ENCODE measurements at places on chromosomes 13 and 19.
A peak's percentile ranks its signal among the peaks of the same experiment; 100 is the strongest.

DNA sequence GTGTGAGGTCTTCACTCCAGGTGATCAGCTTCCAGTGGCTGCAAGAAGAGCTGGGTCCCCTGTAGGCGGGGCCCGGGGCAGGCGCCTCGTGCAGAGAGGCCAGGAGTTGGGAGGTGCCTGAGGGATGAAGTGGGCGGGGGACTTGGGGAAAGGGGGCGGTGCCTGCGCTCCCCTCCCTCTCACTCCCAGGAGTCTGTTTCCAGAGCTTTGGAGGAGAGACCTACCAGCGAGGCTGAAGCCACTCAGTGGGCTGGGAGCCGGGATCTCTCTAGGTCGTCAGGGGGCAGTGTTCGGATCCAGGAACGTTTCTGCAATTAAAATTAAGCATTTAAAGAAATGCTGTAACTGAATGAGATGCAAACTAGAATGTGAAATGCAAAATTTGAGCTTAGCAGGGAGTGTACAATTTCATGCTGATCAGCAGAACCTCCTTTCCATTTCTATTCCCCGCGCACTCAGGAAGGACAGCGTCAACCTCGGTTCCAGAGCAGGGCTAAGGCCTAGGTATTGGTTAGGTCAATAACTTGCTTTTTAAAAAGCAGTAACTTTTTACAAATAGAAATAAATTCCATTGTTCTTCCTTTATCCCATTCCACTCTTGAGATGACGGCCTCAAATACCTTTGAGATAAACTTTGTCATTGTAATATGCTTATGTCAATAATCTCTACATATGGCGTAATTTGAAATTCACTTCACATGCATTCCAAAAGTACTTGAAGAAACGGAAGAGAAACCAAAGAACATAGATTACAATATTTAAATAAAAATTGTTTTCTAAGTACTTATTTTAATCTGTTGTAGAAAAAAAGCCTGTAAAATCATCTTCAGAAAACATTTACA lies 11.6 kb downstream of the ZNF160 start:
- H3K27ac ChIP-seq, result no peak overlapping the region
- H3K27me3 ChIP-seq, result no peaks in the 10 kb centered on the region
- DNase-seq, result no peak

GRCh38 chr19:14871619-14872230 lies 14.2 kb downstream of the OR7A17 start:
- DNase-seq, result no peak
- H3K27ac ChIP-seq, result no peak overlapping the region
- H3K27me3 ChIP-seq, result peaks cover 10% of the 10 kb centered on the region
- H3K36me3 ChIP-seq, result no peaks in the 10 kb centered on the region

GRCh38 chr19:33264881-33265445 lies 37.4 kb downstream of the CEBPA start:
- H3K4me3 ChIP-seq, result no peak overlapping the region
- peaks cover 9% of the 10 kb centered on the region for H3K4me1 ChIP-seq
- H3K27ac ChIP-seq, result no peak overlapping the region
- H3K27me3 ChIP-seq, result no peaks in the 10 kb centered on the region
- DNase-seq, result no peak

- H3K4me1 ChIP-seq, result peaks cover 66% of the 10 kb centered on the region
- no peaks in the 10 kb centered on the region for H3K27me3 ChIP-seq
- H3K36me3 ChIP-seq, result no peaks in the 10 kb centered on the region
- no peak overlapping the region for H3K4me3 ChIP-seq
- H3K27ac ChIP-seq, result peak overlapping the region; percentile 56
- peak; percentile 70 for DNase-seq
Observed at GRCh38 chr19:8392017-8392591, 1.9 kb downstream of the RAB11B start.

DNA sequence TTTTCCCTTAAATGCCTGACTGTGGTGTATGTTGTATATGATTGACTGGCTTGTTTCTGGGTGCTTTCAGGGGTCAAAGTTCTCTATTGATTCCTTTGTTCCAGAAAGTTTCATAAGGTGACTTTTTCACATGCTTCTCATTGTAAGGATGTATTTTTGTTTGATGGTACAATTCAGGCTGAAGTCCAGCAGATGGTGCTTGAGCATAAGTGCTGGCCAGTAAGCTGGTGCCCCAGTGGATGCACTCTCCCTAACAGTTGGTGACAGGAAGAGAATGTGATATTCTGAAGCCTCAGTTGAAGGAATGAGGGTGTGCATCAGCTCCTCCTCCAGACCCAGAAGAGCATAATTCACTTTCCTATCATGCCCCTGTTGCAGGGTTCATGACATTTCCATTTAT lies 1941.6 kb upstream of the PRR20A start:
- no peaks in the 10 kb centered on the region for H3K4me1 ChIP-seq
- H3K36me3 ChIP-seq, result no peaks in the 10 kb centered on the region
- H3K27me3 ChIP-seq, result no peaks in the 10 kb centered on the region
- DNase-seq, result no peak

- peaks cover 97% of the 10 kb centered on the region for H3K27me3 ChIP-seq
- no peak for DNase-seq
- H3K36me3 ChIP-seq, result no peaks in the 10 kb centered on the region
- H3K4me1 ChIP-seq, result peaks cover 18% of the 10 kb centered on the region
Observed at GRCh38 chr13:99982036-99982730, 599 bp downstream of the ZIC2 start.

DNA sequence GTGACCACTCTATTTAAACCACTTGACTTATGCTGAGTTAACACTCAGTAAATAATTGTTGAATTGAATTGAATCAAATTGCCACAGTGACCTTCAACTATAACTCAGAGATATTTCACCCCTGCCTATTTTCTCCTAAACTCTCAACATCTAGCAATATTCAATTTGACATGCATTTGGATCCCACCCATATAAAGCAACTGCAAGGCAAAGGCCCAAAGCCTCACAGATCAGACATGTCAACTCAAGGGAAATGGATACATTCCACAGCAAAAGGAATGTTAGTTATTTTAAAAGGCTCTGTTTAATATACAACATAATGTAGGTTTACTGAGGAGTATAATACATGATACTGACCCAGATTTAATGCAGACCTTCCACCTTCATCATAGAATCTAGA lies 107.4 kb downstream of the KCTD12 start:
- H3K27ac ChIP-seq, result no peak overlapping the region
- H3K4me3 ChIP-seq, result no peak overlapping the region
- DNase-seq, result no peak
- H3K36me3 ChIP-seq, result no peaks in the 10 kb centered on the region
- no peaks in the 10 kb centered on the region for H3K4me1 ChIP-seq
- H3K27me3 ChIP-seq, result no peaks in the 10 kb centered on the region

- H3K27me3 ChIP-seq, result no peaks in the 10 kb centered on the region
- H3K36me3 ChIP-seq, result no peaks in the 10 kb centered on the region
- H3K4me1 ChIP-seq, result peaks cover 34% of the 10 kb centered on the region
- no peak overlapping the region for H3K27ac ChIP-seq
- no peak overlapping the region for H3K4me3 ChIP-seq
- DNase-seq, result no peak
Observed at GRCh38 chr13:43058318-43058674, 34.9 kb downstream of the DNAJC15 start.
